ENCODE measurements at places on chromosomes 7 and 10.

GRCh38 chr7:79520543-79520942, 67.1 kb upstream of the MAGI2 start:
- DNase-seq: no peak

DNA sequence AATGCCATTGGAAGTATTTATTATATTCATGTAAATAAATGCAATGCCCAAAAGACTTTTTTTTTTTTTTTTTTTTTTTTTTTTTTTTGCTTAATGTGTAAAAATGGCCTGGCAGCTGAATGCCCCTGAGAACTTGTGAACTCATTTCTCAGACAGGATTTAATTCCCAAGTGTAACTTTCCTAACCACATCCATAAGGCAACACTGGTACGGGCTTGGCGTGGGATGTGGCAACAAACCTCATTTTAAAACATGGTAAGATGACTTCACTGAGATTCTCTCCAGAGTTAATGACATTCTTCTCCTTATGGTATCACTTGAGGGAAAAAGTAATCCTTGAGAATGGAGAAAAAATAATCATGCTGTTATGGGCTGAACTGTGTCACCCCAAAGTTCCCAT, 150.4 kb downstream of the DGKI start:
- DNase-seq: no peak

- DNase-seq: no peak
Measured at GRCh38 chr10:129833468-129833950, 130.6 kb downstream of the EBF3 start.

- DNase-seq: no peak
Measured at GRCh38 chr10:14692344-14693076, 82.2 kb downstream of the FAM107B start.

- DNase-seq: no peak
Measured at GRCh38 chr7:75704928-75705327, 33.8 kb downstream of the HIP1 start.
